ENCODE measurements at places on chromosomes 2 and 18.
A peak's percentile ranks its signal among the peaks of the same experiment; 100 is the strongest.

- DNase-seq: no peak
Observed at GRCh38 chr2:117760916-117761315, 53.6 kb upstream of the DDX18 start.

GRCh38 chr18:59921384-59921891 is 21.6 kb downstream of the PMAIP1 start:
- DNase-seq: peak; percentile 54

DNA sequence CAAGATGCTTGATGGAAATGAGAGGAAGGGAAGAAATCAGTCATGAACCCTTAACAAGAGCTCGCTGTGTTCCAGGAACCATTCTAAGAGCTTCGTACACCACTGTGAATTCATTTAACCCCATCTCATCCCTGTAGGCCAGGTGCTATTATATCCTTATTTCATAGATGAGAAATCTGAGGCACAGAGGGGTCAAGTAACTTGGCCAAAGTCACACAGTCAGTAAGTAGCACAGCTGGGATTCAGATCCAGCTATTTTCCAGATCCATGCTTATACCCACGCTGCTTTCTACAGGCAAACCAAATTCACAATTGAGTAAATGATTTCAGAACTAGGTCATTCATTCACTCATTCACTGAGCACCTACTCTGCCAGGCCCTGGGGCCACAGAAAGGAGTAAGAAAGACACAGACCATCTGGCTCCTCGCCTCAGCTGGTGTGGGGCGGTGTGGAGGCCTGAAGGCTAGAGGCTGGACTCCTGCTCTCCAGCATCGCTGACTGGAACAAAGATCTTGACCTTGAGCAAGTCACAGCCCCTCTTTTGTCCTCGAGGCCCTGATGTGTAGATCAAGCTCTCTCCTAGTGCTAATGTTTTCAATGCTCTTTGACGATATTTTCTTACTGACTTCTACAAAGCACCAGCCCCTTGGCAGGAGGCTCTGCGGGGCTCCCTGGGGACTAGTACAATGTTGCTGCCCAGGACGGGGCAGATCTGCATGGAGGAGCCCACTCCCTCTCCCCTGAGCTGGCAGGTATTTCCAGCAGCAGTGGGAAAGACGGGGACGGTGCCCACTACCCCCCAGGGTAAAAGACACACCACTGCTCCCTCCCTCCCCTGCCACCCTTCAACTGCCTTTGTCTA is 26.5 kb downstream of the STEAP3 start:
- DNase-seq: no peak

- DNase-seq: no peak
Observed at GRCh38 chr2:197131558-197131855, 179.1 kb downstream of the ANKRD44 start.
